ENCODE measurements at places on chromosomes 2 and 18. TPM values are rescaled to one million over a fixed set of nuclear protein-coding genes. Genes with fewer than 3 reads are reported as not detected.

The DYNC1I2 gene
- total RNA-seq: 125 TPM

DNA sequence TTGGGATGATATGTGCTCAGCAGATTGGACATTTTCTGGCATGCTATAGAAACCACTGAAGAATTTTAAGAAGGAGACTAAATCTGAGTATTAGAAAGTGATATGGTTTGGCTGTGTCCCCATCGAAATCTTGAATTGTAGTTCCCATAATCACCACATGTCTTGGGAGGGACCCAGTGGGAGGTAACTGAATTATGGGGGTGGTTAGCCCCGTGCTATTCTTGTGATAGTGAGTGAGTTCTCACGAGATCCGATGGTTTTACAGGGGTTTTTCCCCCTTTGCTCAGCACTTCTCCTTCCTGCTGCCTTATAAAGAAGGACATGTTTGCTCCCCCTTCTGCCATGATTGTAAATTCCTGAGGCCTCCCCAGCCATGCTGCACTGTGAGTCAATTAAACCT, 535.9 kb upstream of the VRK2 start:
- DNase-seq: no peak

- DNase-seq: no peak
Observed at GRCh38 chr2:97965116-97965515, 30.6 kb downstream of the TMEM131 start.

DNA sequence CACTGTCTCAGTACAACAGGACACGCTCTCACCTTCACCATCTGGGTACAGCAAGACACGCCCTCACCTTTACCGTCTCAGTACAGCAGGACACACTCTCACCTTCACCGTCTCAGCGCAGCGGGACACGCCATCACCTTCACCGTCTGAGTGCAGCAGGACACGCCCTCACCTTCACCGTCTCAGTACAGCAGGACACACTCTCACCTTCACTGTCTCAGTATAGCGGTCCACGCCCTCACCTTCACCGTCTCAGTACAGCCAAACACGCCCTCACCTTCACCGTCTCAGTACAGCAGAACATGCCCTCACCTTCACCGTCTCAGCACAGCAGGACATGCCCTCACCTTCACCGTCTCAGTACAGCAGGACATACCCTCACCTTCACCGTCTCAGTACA, 109.9 kb upstream of the CTDP1 start:
- no peak for DNase-seq

- no peak for DNase-seq
Observed at GRCh38 chr2:188388831-188389230, 97.2 kb downstream of the GULP1 start.

GRCh38 chr2:10559634-10560224, 111.6 kb upstream of the ODC1 start:
- no peak for DNase-seq

DNA sequence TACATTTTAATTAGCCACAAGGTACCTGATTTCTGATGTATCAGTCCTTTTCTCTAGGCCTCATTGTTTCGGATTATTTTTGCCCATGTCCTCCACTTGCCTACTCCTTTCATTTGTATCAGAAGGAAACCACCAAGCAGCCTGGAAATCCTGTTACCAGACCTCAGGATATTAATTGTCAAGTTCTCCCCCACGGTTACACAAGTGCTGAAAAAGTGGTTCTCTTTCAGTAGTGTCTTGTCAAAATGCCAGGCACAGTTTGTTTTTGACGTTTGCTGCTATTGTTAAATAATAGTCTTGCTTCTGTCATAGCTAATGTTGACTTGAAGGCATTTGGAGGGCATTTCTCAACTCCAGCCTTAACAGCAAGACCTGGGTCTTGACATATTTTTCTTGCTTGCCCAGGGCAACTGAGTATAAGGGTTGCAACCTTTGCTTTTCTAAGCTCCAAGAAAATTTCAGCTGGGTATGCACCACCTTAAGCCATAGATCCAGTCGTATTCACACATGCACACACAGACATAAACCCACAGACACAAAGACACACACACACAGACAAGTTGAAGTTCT, 31.0 kb downstream of the INSIG2 start:
- DNase-seq: no peak

Data from breast epithelium (tissue), 4 donors.